Motor neuron (in vitro differentiated cells): ENCODE measurements at places on chromosomes 5 and 9. TPM values are rescaled to one million over a fixed set of nuclear protein-coding genes. Genes with fewer than 3 reads are reported as not detected.

TOR4A gene
- 6.2 and 7.2 TPM in 2 replicates for total RNA-seq

FAM221B gene
- 0.29 and 0.36 TPM in 2 replicates for total RNA-seq

TCOF1 gene
- 9.8 and 10.9 TPM in 2 replicates for total RNA-seq

CDH12 gene
- total RNA-seq = 22.2 and 23.7 TPM in 2 replicates

ECM2 gene
- total RNA-seq = 0.52 and 0.68 TPM in 2 replicates

BTNL8 gene
- total RNA-seq = 0.38 TPM in 1 of 2 replicates, not detected in the other

FLT4 gene
- 1.9 and 4.1 TPM in 2 replicates for total RNA-seq

WDR31 gene
- 3.1 and 3.5 TPM in 2 replicates for total RNA-seq

BOD1 gene
- total RNA-seq = 98.7 and 108 TPM in 2 replicates

LRRC19 gene
- 0.24 and 0.43 TPM in 2 replicates for total RNA-seq

ADGRV1 gene
- total RNA-seq = 53.3 and 59.3 TPM in 2 replicates

PDE6A gene
- 0.73 and 0.85 TPM in 2 replicates for total RNA-seq

LIFR gene
- 285 and 338 TPM in 2 replicates for total RNA-seq

CHSY3 gene
- 2.3 and 2.6 TPM in 2 replicates for total RNA-seq

DNA sequence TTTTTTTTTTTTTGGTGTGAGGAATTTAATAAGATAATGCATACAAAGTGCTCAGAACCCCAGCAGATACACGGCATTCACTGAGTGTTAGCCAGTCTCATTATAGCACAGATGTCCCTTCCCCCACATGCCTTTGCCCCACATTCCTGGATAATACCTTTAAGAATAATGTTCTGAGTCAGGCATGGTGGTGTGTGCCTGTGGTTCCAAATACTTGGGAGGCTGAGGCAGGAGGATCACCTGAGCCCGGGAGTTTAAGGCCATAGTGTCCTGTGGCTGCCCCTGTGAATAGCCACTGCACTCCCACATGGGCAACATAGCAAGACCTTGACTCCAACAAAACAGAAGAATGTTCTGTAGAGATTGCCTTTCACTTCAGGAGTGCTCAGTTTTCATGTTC is 24.2 kb upstream of the ANKRD18A start:
- no peak for ATAC-seq

- no peak for ATAC-seq
Measured at GRCh38 chr5:137147346-137147745, 351.8 kb downstream of the SPOCK1 start.

- no peak for ATAC-seq
Measured at GRCh38 chr5:67248703-67249589, 52.3 kb upstream of the CD180 start.

DNA sequence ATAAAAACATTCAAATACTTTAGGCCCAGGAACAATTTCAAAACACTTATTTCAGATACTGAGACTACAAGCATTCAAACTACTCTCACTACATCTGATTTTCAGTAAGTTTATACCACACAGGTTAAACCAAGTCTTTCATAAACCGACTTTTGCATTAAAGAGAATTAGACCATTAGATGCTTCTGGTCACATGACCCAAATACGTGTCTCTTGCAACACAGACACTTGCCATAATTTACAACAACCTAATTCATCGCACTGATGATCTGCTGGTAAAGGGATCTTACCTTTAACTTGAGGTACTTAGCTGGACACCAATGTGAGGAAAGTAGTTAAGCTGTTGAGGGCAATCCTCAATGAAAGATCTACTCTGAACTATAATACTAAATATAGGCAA is 3.2 kb downstream of the HNRNPH1 start:
- no peak for ATAC-seq

GRCh38 chr5:143168171-143168741 is 235.2 kb downstream of the NR3C1 start:
- ATAC-seq = peak; percentile 22

DNA sequence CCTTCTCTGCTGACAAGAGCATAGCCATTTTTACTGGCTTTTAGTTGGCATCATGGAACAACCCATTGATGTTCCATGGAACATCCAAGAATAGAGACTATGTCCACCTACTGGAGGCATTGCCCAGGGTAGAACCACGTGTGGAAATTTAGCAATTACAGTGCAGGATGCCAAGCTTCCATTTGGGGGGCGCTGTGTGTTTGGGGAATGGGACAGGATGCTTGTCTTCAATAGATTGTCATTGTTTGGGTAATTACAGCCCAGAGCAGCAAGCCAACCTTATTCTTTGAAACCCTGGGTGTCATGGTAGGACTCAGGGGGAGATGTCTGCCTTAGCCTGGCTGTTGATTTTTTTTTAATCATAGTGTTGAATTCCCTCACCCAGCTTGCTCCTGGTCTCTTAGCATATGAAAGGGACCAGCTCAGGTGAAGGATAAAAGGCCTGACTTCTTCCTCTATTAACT is 171.1 kb downstream of the DOCK2 start:
- no peak for ATAC-seq

DNA sequence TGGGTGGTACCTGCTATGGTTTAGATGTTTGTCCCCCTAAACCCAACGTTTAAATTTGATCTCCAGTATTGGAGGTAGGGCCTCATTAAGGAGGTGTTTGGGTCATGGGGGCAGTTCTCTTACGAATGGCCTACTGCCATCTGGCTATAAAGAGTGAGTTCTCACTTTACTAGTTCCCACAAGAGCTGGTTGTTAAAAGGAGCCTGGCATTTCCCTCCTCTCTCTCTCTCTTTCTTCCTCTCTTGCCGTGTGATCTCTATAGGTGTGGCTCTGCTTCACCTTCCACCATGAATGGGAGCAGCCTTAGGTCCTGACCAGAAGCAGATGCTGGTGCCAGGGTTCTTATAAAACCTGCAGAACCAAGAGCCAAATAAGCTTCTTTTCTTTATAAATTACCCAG is 193.2 kb upstream of the CDH6 start:
- no peak for ATAC-seq

GRCh38 chr9:124485201-124485600 is 22.0 kb downstream of the NR5A1 start:
- no peak for ATAC-seq

DNA sequence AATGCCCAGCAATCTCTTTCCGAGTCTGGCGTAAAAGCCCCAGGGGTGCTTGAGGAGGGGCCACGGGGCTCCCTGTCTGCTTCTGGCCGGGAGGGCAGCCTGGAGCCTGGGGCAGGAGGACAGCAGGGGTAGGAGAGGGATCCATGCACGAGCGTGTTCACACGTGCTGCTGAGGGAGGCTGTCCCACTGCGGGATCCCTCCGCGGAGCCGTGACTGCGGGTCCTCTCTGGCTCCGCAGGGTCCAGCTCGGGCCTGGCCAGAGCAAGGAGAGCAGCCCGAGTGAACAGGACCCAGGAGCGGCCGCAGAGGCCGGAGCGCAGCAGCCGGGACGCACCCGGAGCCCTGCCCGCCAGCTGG is 78.4 kb downstream of the ZNF354C start:
- ATAC-seq = no peak

GRCh38 chr9:85212887-85213286 is 528.9 kb downstream of the AGTPBP1 start:
- ATAC-seq = peak; percentile 90

DNA sequence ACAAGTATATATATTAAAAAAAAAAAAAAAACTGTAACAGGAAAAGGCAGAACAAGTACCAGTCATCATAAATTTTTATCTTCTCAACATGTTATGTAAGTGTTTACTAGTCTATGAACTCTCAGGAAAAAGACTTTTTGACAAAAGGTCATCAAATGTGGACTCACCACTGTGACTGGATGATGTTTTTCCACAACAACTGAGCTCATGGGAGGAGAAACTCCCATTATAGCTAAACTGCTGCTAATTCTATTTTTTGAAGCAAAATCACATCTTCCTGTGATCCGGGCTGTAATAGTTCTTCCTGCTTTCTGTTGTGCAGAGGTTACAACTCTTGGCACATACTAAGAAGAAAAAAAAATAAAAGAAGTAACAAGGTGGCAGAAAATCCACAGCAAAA is 39.6 kb downstream of the POC5 start:
- ATAC-seq = no peak

- ATAC-seq = peak; percentile 89
Measured at GRCh38 chr9:36995927-36996705, 38.0 kb downstream of the PAX5 start.

- ATAC-seq = no peak
Measured at GRCh38 chr9:94140418-94140780, 56.1 kb downstream of the PTPDC1 start.

DNA sequence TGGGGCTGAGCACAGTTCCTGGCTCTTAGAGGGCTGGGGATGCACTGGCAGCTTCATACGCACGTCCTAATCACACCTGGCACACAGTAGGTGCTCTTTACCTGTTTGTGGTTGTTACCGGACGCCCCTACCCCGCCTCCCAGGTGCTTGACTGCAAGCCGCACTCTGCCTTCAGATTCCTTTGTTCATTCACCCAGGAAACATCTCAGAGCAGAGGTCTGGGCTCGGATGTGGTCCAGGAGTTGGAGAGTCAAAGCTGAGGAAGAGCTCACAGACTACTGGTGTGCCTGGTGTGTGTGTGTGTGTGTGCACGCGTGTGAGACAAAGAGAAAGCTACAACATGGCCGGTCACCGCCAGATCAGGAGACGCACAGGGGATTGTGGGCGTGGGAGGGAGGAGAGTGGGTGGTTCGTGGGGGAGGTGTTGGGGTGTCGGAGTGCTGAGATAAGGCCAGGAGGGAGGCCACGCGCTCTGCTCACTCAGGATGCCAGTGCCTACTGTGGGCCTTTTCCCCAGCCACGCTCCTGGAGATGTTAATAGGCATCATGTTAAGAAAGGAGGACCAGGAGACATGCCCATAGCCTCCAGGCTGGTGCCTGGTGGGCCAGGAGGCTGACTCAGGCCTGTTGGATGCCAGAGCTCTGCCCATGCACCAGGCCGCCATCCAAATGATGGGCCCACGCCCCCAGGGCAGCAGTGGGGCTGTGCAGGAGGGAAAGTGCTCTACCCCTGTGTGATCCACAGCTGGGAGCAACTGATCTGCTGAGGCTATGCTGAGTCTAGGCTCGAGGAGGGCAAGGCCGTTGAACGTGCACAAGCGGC is 39.9 kb downstream of the CRB2 start:
- peak; percentile 40 for ATAC-seq

DNA sequence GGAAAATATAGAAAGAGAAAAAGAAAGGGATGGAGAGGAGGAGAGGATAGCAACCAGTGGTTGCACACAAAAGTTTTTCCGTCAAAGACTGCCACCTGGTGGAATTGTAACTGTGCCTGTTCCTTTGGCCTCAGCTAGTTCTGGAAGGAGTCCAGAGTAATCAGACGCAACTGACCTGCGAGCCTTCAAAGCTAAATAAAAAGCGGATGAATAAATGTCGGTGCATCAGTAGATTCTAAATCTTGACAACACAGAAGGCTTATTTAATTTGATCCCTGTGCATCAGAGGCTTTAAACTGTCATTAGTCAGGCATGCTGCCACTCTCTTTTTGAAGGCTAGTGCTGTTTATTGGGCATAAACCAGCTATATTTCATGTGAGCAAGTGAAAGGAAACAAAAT is 132.9 kb upstream of the ACO1 start:
- peak; percentile 85 for ATAC-seq

DNA sequence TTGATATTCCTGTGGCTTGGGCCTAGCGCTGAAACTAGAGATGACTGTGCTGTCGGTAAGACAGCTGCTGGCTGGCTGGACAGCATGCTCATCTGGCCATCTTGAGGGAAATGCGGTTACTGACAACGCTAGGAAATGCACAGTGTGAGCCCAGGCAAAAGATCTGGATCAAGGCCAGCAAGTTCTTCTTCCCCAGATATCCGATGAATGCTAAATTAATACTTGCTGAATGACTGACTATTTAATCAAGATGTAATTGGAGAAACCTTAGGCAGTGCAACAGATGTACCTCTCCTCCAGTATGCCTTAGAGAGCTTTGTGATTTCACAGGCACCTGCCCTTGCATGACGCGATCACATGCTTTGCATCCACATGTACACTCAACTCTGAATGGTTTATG is 659.1 kb downstream of the EFNA5 start:
- ATAC-seq = no peak

DNA sequence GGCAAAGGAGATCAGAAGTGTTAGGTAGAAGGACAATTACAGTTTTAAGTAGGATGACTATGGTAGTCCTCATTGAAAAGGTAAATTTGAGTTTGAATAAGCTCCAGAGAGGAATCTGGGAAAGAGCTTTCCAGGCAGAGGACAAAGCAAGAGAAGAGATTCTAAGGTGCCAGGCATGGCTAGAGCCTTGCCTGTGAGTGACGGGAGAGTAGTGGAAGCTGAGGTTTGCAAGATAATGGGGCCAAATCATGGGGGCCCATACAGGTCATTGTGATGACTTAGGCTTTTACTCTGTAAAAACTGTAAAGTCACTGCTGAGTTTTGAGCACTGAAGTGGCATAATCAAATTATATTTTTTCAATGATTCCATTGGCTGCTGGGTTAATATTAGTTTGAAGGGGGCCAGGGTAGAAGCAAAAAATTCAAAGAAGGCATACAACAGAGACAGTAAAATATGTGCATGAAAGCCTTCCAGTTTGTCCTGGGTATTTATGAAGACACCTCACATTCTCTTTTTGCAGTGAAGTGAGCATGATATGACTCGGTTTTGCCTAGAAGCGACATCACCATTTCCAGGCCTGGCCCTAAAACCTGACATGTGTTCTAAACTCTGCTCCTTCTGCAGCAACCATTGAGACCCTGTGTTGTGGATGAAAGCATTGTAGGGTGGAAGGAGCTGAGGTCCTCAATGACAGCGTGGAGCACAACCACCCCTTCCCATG is 279.8 kb upstream of the TNC start:
- no peak for ATAC-seq

GRCh38 chr9:136108648-136109266 is 9.9 kb downstream of the TMEM250 start:
- ATAC-seq = no peak

DNA sequence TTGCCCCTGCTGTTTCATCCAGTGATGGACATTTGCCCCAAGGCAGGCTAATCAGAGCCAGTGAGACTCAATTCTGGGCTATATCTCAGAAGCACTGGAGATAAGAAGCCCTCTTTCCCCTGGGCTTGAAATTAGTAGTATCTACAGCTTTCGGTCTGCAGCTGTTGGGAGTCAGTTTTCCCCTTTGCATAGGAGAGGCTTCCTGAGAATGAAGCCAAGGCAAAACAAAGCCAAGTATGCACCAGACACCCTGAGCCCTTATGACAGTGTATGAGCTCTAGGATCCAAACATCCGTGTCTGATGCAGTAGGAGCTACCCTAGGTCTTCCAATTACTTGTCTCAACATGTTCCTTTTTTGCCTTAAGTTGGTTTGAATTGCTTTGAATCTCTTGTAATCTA is 79.2 kb upstream of the PANK3 start:
- ATAC-seq = no peak

- no peak for ATAC-seq
Measured at GRCh38 chr9:112443200-112443599, 43.4 kb upstream of the KIAA1958 start.

GRCh38 chr5:124162767-124163532 is 583.5 kb downstream of the ZNF608 start:
- peak; percentile 99 for ATAC-seq

- no peak for ATAC-seq
Measured at GRCh38 chr9:87512311-87512710, 14.6 kb downstream of the DAPK1 start.

GRCh38 chr5:128007939-128008338 is 75.6 kb upstream of the SLC12A2 start:
- no peak for ATAC-seq
